Natural killer cell treated with Interleukin-12 subunit alpha and Interleukin-12 subunit beta and Interleukin-15 and Interleukin-18, amount 100 ng/mL, for 72 hours (primary cell): ENCODE measurements at places on chromosomes 3 and 15.

DNA sequence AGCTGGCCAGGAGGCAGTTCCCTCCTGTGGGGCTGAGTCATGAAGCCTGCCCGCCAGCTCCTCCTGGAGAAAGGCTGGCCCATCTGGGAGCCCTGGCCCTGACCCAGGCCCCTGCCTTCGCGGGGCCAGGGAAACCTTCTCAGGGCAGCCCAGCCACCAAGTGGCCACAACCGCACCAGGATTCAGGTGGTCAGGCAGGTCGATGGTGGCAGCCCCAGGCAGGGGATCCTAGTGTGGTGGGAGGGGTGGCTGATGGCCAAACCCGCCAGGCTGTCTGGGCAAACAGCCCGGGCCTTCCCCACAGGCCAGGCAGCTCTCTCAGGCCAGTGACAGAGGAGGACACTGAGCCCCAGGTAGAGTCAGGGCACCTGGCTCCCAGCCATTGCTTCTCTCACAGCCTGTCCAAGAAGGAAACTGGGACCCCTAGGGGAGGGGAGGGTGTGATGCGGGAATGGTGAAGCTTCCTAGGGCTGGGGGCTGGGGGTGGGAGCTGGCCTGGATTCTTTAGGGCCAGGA lies 1.2 kb downstream of the TWF2 start:
- DNase-seq, result no peak

- no peak for DNase-seq
Measured at GRCh38 chr3:71647751-71648150, 64.2 kb upstream of the FOXP1 start.

DNA sequence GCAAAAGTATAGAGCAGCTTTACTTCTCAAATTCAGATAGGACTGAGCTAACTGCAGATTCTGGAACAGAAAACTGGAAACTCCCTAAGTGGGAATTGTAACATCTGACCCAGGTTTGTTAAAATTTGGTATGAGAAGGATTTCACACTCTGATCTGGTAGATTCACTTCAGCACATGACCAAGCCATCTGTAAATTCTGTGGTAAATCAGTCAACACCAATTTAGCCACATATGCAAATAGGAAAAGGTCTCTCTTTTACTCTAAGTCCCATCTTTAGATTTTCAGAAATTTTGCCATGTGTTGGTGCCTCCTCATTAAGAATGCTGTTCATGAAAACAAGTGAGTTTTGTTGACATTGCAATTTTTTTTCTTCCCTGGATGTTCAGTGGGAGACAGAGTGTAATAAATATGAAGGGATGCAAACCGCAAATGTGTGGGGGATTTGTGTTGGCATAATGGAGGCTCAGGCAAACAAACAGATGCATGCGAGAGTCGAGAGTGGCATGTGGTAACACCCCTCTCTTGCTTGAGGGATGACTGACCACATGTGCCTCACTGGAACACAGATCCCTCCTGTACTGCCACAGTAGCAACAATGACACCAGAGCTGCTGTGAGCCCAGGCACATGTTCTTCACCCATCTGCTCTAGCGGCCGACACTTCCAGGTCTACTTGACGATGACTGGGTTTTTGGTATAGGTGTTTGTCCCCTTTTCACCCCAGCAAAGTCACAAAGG lies 146.6 kb downstream of the FEZF2 start:
- no peak for DNase-seq

GRCh38 chr3:151445273-151446001 lies 15.4 kb downstream of the IGSF10 start:
- no peak for DNase-seq

GRCh38 chr3:173221010-173221409 lies 80.0 kb upstream of the SPATA16 start:
- DNase-seq, result no peak

GRCh38 chr3:179676081-179676480 lies 23.2 kb downstream of the USP13 start:
- no peak for DNase-seq

DNA sequence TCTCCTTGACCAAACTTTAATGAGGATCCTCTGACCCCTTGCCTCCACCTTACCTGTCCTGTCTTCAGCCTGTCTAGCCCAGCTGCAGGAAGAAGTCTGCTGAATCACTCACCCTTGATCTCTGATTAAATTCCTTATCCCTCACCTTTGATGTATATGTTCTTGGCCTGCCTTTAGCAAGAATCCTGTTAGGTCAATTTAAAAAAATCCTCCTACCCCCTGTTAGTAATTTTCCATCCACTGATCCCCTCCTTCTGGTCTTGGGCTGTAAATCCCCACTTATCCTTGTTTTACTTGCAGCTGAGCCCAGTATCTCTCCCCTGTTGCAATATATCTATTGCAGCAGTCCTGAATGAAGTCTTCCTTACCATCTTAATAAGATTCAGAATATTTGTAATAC lies 39.0 kb downstream of the MYH15 start:
- no peak for DNase-seq

GRCh38 chr3:154274348-154274747 lies 49.9 kb downstream of the DHX36 start:
- DNase-seq, result no peak

GRCh38 chr3:156865732-156866131 lies 39.6 kb downstream of the LEKR1 start:
- no peak for DNase-seq

- no peak for DNase-seq
Measured at GRCh38 chr3:177982034-177982433, 554.2 kb upstream of the KCNMB2 start.

- no peak for DNase-seq
Measured at GRCh38 chr15:93980261-93980911, 251.0 kb upstream of the MCTP2 start.

DNA sequence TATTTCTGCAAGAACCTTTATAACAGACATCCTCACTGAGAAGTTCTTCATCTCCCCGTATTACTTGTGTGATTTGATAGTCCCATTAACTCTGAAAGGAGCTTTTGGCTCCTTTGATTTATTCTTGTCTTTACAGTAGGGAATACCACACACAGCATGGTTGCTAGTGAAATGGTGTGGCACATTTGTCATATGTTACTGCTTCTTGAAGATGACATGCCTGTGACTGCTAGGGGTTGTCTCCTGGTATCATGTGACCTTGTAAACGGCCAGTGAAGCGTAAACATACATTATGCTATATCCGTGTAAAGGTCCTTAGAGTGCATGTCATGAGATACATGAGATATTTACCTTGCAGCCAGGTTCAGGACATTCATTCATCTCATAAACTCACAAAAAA lies 197.9 kb downstream of the RYR3 start:
- no peak for DNase-seq

DNA sequence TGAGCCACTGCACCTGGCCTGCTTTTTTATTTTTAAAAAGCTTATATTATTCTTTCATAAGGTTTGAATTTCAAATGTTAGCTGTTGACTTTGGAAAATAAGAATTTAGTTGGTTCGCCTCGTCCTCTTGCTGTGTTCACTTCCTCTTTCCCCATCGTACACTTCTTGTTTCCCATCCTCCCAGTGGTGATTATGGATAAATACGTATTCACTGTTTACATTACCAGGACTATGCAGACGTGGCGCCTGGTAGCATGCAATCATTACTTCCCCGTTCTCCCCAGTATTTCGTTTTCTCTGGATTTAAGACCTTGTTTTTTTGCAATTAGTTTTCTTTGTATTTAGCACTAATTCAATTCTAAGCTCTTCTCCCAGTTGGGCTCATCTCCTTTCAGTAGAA lies 70.1 kb downstream of the LMLN start:
- no peak for DNase-seq

- DNase-seq, result no peak
Measured at GRCh38 chr3:107064405-107065060, 312.7 kb upstream of the CCDC54 start.

DNA sequence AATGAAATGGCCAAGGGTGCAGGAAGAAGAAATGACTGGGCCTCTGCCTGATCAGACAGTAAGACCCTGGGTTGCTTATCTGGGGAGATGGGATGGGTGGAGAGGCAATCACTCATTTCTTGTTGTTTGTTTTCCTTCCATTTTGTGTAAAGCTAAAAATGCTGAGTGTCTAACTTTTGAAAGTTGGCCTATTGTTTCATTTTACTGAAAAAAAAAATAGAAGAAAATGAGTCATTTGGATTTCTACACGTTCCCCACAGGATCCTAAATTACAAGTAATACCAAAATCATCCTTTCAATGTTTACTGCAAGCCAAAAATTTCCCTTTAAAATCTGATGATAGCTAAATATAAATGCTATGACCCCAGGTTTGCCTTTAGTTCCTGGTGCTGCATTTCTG lies 30.6 kb downstream of the PTX3 start:
- no peak for DNase-seq

GRCh38 chr3:141876891-141877621 lies 613 bp downstream of the ATP1B3 start:
- DNase-seq, result peak; percentile 82

DNA sequence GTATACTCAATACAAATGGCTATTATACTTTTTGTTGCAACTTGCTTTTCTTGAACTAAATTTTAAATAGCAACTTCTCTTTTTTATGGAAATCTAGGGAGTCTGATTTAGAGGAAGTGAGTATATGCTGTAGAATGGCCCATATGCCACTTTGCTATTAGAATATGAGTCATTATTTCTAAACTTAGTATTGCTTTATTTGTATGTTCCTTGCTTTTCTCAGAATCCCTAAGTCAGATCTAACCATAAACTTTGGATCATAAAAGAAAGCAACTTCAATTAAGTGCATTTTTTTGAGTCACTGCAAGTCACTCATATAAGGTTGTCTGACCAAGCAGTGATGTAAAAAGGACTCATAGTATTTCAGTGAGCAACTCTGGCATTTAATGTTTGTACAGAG lies 17.5 kb upstream of the SPTSSB start:
- no peak for DNase-seq

DNA sequence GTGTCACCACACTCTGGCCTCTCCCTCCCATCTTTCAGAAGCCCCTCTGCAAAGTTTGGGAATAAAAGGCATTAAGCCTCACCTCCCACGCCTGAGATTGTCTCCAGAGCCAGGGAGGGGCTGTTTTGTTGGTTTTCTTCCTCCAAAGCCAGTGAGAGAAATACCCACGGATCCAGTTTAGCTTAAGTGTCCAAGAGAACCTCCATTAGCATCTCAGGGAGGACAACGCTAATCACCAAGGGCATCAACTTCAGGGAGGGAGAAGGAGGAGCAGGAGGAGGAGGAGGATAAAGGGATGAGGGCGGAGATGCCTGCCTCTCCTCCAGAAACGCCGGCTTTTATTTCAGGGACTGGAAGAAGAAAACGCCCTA lies 101.6 kb downstream of the SRGAP3 start:
- DNase-seq, result no peak

GRCh38 chr3:146503461-146504202 lies 34.3 kb upstream of the PLSCR2 start:
- DNase-seq, result no peak

DNA sequence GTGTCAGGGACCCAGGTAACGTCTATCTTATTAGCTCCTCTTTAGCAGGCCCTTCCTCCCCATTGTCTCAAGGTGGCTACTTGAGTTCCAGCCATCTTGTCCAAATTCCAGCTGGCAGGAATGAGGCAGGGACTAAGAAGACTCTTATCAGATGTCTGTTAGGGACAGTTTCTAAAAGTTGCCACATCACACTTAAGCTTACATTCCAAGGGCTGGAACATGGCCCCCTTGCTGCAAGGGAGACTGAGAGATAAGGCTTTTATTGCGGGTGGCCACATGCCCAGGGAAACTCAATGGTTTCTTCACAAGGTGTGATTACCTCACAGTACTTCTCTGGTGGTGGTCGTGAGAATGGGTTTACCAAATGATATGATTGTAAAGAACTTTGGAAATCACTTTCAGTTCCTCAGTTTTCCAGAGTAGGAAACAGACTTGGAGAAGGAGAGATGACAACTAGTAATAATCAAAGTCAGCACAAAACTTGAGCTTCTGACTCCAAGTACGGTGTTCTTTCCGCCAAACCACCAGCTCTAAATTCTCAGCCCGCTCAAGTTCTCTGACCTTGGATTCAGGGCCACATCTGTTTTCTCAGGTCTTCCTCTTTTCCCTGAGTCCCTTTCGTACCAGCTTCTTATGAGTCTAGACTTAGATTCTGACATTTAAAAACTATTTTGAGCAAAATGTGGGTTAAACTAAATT lies 14.2 kb downstream of the PDIA5 start:
- no peak for DNase-seq

- DNase-seq, result no peak
Measured at GRCh38 chr3:150220799-150221198, 187.3 kb upstream of the TSC22D2 start.

DNA sequence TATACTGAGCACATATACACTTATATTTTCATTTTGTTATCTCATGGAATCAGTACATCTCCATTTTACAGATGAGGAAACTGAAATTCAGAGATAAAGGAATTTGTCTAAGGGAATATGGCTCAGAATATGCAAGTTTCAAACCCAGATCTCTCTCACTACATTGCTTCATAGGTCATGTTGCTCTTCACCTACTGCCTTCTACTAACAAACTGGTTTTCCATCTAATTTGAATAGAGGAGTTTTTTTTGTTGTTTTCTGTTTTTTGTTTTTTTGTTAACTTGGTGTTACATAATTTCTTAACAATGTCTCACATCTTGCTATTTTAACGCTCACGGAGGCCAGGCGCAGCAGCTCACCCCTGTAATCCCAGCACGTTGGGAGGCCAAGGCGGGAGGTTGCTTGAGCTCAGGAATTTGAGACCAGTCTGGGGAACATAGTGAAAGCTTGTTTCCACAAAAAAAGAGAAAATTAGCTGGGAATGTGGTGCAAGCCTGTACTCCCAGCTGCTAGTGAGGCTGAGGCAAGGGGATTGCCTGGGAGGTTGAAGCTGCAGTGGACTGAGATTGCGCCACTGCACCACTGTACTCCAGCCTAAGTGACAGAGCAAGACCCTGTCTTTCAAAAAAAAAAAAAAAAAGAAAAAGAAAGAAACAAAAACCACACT lies 37.0 kb downstream of the FMN1 start:
- DNase-seq, result no peak

- no peak for DNase-seq
Measured at GRCh38 chr15:83323296-83323711, 38.8 kb upstream of the BNC1 start.

GRCh38 chr3:37964716-37965115 lies 25.9 kb upstream of the VILL start:
- no peak for DNase-seq

DNA sequence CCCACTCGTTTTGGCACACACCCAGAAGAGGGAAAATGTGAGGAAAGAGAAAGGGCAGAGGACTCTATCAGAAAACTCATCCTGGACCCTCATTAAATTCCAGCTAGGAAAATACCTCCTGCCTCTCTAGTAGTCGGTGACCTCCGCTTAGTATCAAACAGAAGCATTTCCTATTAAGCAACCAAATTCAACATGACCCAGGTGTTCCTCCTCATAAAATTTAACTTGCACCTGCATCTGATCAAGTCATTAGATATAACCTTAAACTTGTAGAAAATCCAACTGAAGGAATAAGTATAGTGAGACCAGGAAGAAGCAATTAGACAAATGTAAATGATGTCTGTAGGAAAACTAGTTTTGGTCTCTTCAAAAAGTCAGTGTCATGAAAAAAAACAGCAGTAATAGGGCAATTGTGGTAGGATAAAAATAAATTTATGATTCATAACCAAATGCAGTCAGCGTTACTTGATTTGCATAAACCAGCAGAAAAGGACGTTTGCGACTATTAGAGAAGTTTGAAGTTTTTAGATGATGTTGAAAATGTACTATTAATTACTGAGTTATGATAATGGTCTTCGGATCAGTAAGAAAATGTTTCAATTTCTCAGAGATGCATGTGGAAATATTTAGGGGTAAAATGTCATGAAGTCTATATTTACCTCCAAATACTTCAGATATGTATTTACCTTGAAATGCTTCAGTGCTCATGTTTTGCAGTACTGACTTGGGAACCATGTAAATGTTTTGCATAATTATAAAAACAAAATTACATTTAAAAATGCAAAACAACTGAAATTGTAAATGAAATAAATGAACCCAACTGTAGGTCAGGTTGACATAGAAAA lies 44.6 kb downstream of the LDHAL6B start:
- DNase-seq, result no peak
